ENCODE measurements at places on chromosomes 11 and 22.

DNA sequence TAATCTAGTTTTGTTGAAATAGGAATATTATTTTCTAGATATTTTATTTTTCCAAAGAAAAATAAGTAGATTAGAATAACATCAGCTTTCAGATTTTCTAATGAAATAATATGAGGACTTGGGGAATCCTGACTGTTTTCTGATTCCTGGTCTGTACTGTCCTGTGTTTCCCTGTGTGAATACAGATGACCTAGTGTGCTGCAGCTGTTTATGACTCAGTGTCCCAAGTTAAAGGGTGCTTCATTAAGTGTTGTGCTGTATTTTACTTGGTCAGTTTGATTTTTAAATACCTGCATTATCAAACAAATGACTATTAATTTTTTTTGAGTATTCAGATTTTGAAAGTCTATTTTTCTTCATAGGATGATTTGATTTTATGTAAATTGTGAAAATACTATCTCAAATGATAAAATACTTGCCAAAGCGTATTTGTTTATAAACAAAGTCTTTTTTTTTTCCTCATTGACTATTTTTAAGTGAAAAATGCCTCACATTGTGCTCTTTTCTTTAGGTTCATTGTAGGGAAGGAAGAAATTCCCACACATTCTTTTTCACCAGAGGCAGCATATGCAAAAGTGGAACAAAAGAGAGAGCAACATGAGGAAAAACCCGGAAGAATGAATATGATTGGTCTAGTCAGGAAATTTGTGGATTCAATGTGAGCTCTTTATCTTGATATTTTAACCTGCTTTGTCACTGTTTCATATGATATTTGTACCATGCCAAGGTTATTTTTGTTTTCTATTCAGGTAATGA is 264.2 kb downstream of the TMEM135 start:
- no peak for DNase-seq

- no peak for DNase-seq
These were observed 121.9 kb downstream of the PKNOX2 start for GRCh38 chr11:125286486-125286885.

- no peak for DNase-seq
These were observed 40.2 kb downstream of the DIXDC1 start for GRCh38 chr11:111977146-111978027.

DNA sequence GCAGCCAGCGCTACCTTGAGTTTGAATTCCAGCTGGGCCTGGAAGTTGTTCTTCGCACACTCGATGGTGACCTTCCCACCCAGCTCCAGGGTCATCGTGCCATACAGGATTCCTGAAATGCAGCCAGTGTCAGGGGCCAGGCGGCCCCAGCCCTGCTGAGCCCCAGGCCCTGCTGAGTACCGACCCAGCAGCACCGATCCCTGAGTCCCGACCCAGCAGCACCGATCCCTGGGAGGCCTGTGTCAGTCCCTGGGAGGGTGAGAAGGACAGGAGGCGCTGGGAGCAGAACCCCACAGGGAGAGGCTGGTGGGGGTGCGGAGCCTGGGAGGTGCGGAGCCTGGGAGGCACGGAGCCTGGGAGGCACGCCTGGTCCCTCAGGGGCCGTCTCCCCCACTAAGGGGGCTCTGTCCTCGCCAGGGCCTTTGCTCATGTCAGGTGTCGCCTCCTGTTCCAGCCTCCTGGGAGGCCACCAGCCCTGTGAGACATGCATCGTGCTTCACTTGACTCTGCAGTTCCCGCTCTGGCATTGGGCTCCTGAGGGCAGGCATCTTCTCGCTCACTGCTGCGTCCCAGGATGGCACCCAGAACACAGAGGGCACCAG is 37.1 kb upstream of the CARS1 start:
- DNase-seq = no peak

DNA sequence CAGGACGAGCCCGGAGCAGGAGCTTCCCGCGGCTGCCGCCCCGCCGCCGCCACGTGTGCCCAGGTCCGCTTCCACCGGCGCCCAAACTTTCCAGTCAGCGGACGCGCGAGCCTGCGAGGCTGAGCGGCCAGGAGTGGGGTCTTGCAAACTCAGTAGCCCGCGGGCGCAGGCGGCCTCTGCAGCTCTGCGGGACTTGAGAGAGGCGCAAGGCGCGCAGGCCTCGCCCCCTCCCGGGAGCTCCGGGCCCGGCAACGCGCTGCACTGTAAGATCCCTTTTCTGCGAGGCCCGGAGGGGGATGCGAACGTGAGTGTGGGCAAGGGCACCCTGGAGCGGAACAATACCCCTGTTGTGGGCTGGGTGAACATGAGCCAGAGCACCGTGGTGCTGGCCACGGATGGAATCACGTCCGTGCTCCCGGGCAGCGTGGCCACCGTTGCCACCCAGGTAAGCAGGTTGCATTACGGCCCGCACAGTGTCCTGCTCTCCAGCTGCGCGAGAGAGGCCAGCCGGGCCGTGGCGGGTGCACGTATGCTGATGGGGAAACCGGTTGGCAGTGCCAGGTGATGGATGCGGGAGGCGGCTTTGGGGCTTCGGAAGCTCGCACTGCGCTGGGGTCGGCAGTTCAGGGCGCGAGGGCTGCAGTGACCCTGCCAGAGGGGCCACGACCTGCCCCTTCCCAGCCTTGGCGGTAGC is 2.0 kb downstream of the SLC6A5 start:
- DNase-seq = no peak

GRCh38 chr11:66854231-66854661 is 2.6 kb upstream of the LRFN4 start:
- no peak for DNase-seq

GRCh38 chr22:25161916-25162530 is 37.6 kb upstream of the CRYBB3 start:
- DNase-seq = no peak

- no peak for DNase-seq
These were observed 88.6 kb downstream of the ETS1 start for GRCh38 chr11:128498721-128499245.

- DNase-seq = no peak
These were observed 56.9 kb downstream of the AMOTL1 start for GRCh38 chr11:94825031-94825430.

DNA sequence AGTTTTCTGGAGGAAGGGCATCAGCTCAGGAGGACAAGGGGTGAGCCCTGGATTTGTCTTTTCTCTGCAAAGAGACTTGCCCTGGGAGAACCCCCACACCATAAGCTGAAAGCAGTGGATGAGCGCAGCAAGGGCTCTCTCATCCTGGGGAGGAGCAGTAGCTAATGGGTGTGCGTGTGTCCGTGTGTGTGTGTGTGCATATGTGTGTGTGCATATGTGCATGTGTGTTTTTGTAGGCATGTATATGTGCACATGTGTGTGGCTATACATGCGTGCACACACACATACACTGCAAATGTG is 45.3 kb downstream of the SMIM38 start:
- DNase-seq = no peak

GRCh38 chr22:48353116-48353947 is 1474.3 kb downstream of the BRD1 start:
- no peak for DNase-seq

DNA sequence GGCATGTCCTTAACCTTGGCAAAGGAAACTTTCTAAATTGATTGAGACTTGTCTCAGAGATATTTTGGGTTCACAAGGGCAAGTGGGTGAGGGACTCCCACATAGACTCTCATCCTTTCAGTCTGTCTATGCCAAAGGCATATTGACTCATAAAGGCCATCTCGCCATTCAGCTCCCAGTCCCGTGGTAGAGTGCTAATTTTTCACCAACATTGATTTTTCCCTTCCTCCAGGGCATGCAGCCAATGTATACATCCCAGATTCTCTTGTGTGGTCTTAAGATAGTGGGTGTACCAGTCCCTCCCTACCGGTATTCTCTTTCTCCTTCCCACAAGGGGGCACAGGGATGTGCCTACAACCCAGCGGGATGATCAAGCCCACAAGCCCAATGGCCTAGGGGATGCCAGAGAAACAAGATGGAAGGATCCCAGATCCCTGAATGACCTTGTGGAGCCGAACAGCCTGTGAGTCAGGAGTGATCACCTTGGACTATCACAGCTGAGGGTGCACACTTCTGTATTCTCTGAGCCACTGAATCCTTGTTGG is 7.9 kb downstream of the C11orf96 start:
- no peak for DNase-seq

DNA sequence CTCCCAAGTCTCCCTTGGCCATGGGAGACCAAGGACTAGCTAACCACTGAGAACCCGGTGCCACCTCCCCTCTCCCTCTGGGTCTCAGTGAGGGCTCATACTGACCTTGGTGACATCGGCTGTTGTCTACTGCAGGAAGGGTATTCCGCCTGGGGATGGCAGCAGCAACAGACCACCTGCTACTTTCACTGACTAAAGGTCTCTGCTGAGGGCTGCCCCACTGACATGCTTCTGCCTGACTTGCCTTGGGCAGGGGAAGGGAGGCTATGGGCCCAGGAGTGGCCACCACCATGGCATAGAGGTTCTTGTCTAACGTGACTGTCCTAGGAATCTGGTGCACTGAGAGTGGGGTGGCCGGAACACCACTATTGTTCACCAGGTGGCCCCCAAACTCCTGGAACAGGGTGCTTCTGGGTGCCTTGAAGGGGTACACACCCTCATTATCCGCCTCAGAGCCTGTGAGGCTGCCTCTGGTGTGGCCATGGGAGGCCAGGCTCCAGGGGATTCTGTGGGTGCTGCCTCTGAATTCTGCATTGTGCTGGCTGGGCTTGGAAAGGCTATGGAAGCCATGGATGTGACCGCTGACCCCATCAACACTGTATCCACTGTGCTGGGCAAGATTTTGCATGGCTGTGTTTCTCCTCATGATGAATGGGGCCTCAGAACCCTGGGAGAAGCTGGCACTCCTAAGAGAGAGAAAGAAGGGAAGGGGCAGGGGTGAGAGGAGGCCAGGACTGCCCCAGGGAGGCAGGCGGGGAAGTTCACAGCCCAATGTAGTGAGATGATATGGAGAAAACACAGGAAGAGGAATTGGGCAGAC is 38.3 kb downstream of the GAB4 start:
- DNase-seq = no peak

GRCh38 chr11:68040957-68041591 is 2.2 kb downstream of the TCIRG1 start:
- no peak for DNase-seq

DNA sequence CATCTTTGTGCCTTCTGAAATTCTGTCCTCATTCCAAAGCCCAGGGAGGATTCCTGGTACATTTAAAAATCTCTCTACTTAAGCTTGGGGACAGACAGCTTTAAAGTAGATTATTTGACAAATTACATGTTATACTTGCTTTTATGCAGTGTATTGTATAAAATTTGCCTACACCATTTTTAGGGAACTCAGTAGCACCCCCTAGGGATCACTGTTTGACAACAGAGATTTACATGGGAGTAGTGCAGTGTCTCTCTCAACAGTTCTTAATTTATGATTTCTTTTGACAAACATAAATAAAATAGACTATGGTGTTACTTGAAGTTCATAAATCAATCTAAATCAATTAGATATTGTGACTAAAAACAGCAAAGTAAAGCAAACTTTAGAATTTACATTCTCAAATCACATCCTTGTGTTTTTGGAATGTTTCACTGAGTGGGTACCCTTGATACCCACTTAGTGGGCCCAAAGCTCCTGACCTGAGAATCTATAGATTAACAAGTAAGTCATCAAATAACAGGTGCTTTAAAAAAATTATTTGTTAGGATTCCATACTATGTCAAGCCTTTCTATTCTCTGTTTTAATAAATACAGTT is 428.8 kb downstream of the DYNC2H1 start:
- DNase-seq = no peak

DNA sequence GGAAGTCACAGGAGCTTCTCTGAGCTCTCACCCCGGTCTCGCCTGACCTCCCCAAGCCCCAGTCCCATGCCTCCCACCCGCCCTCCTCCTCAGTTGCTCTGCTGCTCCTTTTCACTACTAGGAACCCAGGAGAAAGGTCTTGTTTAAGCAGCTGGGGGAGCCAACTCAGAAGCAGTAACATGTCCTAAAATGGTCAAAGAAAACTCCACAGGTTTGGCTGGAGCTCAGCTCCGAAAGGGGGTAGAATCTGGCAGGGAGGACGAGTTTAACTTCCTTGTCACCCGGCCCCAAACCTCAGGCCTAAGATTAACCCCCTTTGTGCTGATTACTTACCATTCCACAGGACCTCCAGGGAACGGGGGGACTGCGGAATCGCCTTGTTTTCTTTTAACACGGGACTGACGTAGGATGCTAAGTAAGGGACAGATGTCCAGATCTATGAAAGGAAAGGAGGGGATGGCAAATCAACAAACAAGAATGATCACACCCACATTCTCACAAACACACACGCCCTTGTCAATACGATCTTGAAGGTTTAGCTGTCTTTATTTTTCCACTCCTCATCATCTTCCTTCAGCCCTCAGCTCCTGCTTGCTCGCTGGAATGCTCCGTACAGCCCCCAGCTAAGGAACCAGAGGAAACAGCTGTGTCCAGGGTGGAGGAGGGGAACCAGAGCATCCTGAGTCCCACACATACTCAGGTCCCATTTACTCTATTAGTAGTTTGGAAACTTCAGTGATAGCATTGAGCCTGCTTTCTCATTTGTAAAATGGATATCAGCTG is 13.5 kb downstream of the PCSK7 start:
- no peak for DNase-seq

DNA sequence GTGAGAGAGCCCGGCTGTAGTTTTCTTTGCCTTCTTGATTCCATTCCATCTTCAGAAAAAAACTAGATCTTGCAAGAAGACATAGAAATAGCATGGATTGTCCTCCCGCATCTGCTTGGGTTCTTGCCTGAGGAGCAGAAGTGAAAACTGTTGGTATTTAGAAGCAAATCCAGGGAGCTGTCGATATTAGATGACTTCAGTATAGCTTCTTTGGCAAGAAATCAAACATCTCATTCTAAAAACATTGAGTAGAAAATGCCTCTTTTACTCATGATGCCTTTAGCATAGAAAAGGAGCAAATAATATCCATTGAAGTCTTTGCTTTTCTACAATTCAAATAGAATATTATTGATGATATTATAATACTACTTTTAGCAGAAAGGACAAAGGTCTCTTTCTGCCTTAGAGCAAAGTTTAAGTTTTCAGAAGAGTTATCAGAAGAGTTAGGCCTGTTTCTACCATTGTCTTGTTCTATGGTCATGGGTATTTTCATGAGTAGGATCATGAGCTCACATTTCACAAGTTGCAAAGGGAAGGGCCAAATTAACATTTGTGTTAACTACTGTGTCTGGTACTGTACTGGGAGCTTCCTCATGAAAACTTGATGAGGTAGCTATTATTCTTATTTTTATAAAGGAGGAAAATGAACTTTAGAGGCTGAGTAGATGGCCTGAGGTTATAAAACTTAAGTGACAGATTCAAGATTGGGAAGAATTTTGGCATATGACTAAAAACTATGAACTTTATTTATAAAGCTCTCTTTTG is 49.7 kb downstream of the EXT2 start:
- no peak for DNase-seq

DNA sequence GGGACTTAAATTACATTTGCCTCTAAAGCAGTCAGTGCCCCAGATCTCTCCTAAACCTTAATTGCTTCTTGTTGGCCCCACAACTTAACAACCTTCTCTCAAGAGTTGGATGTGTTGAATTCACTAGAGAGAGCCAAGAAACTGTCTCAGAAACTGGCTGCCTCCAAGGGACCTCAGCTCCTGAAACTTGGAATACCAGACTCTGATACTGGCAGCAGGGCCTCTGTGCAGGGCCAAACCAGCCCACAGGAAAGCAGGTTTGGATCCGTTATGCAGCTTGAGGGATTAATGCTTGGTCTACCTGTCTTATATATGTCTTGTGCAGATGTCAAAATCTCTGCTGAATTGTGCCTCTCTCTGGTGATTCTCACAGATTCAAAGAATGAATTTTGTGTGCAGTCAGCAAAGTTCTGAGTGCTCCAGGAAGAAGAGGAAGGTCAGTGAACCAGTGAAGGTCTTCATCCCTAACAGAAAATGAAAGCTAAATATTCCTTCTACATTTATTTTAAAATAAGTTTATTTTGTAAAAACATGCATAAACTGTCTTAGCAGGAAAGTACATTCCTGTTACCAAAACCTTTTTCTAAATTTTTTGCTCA is 70.8 kb downstream of the LIF start:
- DNase-seq = no peak
